Daoy (cell line): ENCODE measurements at places on chromosomes 2 and 18. TPM values are rescaled to one million over a fixed set of nuclear protein-coding genes. Genes with fewer than 3 reads are reported as not detected.

- DNase-seq: peak; percentile 54
Observed at GRCh38 chr2:173432049-173432754, 77.5 kb downstream of the CDCA7 start.

GRCh38 chr2:155372969-155373368 is 674.5 kb downstream of the KCNJ3 start:
- no peak for DNase-seq

Gene ROCK1
- 9.6 and 13.8 TPM in 2 replicates for total RNA-seq

DNA sequence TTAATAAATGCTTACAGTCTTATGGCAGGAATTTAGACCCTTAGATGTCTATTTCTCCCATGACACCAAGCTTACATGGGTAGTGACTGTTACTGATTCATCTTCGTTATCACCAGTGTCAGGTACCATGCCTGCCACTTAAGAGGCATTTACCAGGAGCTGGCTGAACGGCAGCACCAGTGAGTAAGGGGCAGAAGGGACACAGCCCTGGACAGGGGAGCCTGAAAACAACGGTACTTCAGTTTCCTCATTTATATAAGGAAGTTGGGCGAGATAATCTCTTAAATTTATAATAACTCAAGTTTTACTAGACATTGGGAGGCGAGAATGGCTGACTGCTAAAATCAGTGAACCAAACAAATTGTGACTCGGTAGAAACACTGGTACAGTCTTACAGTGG is 1.2 kb downstream of the COA5 start:
- DNase-seq: no peak

GRCh38 chr18:45365835-45366234 is 249.4 kb upstream of the SLC14A2 start:
- DNase-seq: no peak

GRCh38 chr2:145744541-145745386 is 1224.8 kb upstream of the ZEB2 start:
- peak; percentile 68 for DNase-seq

Gene MAB21L4
- not detected in 2 replicates for total RNA-seq

Gene COA5
- total RNA-seq: 22.3 and 26.1 TPM in 2 replicates

Gene PAX3
- total RNA-seq: 7.2 and 15.7 TPM in 2 replicates

Gene SERPINB4
- total RNA-seq: not detected in 2 replicates

Gene GRB14
- 0.48 and 2.9 TPM in 2 replicates for total RNA-seq

Gene ATP8B1
- total RNA-seq: 5.2 and 7.5 TPM in 2 replicates

Gene RAB12
- 27.8 and 33.1 TPM in 2 replicates for total RNA-seq

DNA sequence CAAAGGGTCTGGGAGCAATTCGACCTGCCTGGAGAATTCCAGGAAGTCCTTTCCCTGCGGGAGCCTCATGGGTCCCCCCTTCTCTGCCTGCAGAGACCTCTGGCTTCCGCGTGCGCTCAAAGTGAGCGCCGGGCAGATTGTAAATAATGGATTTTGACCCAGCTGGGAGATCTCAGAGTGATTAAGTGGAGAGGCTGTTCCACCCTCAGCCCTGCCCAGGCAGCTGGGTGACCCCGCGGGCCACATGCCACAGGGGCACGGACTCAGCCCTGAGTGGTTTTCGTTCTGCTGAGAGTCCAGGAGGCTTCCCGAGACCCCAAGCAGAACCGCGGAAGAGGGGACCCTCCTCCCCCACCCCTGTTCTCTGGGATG is 1.2 kb downstream of the KCNG2 start:
- no peak for DNase-seq

Gene IL36A
- total RNA-seq: not detected in 2 replicates

- no peak for DNase-seq
Observed at GRCh38 chr2:127027715-127028114, 79.2 kb downstream of the BIN1 start.

GRCh38 chr2:65901756-65902155 is 469.4 kb upstream of the SPRED2 start:
- no peak for DNase-seq

DNA sequence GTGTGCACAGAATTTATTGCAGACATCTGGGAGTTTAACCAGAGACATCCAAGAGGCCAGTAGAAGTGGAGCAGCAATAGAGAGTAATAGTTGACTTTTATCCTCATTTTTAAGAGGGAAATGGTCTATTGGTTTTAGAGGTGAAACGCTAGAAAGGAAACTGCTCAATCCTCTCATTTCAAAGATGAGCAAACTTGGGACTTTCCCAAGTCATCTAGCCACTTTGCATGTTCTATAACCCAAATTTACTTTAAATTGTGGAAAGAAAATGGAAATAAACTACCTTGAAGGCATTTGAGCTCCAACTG is 601.7 kb downstream of the ARHGAP15 start:
- DNase-seq: peak; percentile 6

Gene PLEK
- not detected in 2 replicates for total RNA-seq

GRCh38 chr2:159807183-159808031 is 9.4 kb upstream of the CD302 start:
- DNase-seq: peak; percentile 47

GRCh38 chr2:79702905-79703304 is 190.1 kb downstream of the CTNNA2 start:
- DNase-seq: no peak

DNA sequence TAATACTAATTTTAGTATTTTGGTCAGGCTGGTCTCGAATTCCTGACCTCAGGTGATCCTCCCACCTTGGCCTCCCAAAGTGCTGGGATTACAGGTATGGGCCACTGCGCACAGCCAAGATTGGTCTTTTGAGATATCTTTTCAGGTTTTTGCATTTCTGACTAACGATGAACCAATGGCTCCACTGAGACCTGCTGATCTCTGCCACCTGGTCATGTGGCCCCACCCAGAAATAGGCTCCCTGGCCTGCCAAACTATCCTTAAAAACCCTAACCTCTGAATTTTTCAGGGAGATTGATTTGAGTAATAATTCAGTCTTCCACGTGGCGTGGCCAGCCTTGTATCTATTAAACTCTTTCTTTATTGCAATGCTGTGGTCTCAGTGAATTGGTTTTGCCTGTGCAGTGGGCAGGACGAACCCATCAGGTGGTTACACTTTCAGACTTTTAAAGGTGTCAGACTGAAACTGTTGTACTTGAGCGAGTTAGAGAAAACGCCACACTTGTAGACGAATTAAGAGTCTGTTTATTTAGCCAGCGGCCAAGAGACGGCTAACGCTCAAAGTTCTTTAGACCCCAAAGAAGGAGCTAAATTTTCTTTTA is 85.8 kb upstream of the MSH6 start:
- DNase-seq: no peak

DNA sequence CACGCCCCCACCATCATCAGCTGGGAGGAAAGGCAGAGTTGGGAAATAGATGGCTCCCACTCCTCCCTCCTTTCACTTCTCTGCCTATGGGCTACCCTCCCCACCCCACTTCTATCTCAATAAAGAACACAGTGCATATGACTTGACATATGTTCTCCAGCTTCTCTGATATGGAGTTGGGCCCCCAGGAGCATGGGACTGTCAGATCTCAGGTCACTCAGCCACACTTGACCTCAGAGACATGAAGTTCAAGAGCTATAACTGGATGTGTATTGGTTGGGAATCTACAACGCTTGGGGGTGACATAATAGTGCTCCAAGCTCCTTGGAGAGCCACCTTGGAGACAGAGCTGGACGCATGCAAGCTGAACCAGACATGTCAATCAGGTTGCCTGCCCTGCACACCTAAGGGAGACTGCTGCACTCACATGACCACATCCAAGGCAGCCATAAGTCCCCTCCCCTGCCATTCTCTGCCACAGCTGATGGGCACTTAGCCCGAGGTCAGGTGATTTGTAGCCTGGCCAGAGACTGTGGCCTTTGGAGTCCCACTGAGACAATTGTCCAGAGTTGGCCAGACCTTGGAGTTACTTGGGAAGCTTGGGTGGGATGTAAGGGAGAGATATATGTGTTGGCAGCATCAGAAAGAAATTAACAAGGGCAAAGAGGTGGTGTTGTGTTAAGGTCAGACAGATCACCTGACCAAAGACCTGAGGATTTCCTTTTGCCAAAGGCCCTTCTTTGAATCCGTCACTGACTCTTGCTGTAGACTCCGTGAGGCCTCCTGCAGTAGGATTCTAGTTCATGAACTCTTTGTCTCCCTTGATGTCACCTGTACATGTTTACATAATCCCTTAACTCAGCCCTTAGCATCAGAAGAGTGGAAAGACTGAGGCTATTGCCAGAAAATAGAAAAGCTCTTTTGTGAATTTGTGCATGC is 3.7 kb downstream of the INHA start:
- DNase-seq: no peak

- DNase-seq: peak; percentile 83
Observed at GRCh38 chr2:120470041-120470965, 124.4 kb downstream of the INHBB start.

DNA sequence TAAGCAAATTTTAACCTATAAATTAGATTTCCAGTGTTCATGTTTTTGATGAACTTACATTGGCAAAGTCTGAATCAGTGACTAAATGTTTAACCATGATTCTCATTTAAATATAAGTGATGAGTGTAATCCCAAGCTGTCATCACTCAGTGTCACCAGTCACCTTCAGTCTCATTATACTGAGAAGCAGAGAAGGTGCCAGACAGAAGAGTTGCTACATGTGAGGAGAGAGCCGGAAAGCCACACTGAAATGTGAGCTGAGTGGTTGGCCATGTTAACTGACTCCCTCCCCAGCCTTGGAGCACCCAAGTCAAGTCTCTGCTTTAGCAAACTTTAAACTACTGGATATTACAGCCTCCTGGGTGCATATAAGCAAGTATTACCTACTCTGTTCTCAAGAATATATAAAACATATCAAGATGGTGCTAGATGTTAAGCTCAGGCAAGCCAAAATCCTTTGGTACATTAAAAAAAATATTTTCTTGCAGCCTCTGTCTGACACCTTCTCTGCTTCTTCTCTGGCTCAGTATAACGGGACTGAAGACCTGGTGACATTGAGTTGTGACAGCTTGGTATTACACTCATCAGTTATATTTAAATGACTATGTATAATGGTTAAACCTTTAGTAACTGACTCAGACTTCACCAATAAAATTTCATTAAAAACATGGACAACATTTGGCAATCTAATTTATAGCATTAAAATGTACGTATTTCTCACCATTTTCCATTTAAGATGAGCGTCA is 75.8 kb upstream of the MAP3K20 start:
- no peak for DNase-seq

Gene REG1A
- total RNA-seq: 0.57 TPM in 1 of 2 replicates, not detected in the other

DNA sequence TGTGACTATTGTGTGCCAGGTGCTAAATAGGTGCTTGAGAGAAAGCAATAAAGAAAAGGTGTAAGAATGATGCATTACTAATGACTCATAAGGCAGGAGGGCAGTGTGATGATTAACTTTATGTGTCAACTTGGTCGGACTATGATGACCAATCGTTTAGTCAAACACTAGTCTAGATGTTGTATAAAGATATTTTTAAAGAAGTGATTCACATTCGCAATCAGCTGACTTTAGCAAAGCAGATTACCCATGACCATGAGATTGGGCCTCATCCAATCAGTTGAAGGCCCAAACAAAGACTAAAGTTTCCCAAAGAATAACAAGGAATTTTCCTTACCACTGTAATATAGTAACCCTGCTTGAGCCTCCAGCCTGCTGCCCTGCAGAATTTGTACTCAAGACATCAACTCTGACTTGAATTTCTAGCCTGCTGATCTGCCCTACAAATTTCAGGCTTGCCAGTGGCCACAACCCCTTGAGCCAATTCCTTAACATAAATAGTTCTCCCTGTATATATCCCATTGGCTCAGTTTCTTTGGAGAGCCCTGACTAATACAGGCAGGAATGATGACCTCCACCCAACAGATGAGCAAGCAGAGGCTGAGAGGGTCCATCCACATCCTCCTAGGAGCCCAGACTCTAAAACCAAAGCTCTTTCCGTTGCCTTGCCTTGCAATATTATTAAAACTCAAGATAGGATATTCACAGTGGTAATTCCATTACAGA is 132.6 kb downstream of the ACTR3 start:
- no peak for DNase-seq

Gene CYP20A1
- 19.4 and 29.8 TPM in 2 replicates for total RNA-seq

- no peak for DNase-seq
Observed at GRCh38 chr2:25308599-25308998, 33.1 kb downstream of the DNMT3A start.

DNA sequence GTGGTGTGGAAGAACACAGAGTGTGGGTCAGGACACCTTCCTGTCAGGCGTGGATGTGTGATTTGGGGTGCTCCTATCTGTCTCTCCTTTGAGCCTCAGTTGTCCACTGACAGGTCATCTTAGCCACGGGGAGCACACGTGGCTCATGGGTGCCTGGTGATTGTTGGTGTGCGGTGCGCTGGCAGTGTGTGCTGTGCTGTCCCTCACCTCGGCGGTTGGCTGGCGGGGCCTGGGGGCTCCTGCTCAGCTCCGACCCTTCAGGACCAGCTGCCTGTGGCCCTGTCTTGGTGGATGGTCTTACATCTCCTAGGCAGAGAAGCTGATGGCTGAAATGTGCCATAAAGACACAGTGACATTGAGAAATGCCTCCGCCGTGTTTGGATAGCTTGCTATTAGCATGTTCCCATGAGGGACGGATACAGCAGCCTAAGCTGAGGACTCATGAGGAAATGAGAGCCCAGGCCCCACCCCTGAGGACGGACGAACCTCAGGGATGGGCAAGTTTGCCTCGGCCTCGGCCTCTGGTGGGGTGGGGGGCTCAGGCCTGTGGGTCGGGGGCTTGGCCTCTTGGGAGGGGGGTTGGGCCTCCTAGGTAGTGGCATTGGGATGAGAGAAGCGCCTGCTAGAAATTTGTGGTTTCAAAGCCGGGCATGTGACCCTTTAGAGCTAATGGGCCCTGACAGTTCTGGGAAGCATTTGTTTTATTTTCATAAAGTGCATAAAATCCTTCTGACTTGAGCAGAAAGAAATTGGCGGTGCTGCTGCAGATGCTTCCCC is 20.3 kb upstream of the ASB1 start:
- DNase-seq: no peak

DNA sequence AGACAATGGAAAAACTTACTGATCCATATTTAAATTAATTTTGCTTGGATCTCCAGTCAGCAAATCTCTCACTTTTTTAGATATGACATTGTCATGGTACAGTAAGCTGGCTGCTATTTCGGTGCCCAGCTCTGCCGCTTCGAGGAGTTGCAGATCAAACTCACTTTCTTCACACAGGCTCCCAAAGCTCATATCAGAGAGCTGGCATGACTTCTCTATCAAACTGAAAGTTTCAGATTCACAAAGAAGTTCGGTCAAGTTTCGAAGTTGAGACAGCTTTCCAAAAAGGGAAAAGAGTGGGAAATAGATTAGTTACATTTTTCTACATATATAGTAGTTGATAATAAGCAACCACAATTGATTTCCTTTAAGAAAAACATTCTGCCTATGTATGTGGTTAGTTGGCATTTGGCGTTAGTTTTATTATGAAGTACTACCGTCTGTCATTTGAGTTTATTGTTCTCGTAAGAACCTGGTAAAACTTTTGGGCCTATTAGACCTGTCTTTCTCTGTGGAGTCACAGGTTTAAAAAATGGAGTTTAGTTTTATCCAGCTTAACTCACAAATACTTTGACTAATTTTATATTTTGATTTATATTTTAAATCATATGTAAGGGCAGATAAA is 118.8 kb downstream of the ABCA12 start:
- DNase-seq: no peak

- DNase-seq: peak; percentile 82
Observed at GRCh38 chr2:43226955-43227829, 786 bp upstream of the ZFP36L2 start.

Gene CAB39
- total RNA-seq: 72.1 and 76.8 TPM in 2 replicates
